ENCODE measurements at places on chromosomes 5 and 9.

GRCh38 chr5:156981481-156981880, 18.5 kb upstream of the TIMD4 start:
- DNase-seq: no peak

DNA sequence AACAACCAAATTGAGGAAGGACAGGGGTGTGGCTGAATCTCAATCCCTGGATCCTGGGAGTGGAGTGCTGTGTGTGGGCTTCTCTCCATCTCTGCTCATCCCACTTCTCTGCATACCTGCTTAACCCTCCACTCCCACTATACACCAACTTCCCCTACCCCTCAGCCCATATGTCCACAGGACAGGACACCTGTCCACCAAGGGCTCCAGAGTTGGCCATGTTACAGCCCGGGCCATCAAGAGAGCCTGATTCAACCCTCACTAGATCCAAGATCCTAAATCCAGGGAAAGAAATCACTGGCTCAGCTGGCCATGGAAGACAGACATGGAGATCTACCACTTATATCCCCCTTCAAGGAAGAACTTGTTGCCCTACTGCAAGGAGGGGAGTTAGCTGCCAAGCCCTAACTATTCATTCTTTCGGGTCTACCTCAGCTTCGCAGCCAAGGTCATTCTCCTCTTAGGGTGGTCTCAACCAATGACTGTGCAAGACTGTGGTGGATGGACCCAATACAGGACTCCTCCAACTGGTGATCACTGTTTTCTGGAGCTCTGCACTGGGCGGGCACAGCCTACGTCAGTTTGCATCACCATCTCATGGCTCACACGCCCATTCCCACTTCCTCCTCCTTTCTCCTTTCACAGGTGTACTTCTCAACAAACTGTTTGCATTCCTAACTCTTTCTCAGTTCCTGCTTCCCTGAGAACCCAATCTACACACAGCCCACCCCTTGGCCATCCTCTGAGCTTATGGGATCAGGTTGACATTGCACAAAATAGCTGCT, 53.7 kb upstream of the ZBTB43 start:
- DNase-seq: no peak

- no peak for DNase-seq
These were observed 13.3 kb upstream of the NKD2 start for GRCh38 chr5:995318-995717.

GRCh38 chr5:159581502-159582249, 251.4 kb upstream of the IL12B start:
- DNase-seq: no peak

DNA sequence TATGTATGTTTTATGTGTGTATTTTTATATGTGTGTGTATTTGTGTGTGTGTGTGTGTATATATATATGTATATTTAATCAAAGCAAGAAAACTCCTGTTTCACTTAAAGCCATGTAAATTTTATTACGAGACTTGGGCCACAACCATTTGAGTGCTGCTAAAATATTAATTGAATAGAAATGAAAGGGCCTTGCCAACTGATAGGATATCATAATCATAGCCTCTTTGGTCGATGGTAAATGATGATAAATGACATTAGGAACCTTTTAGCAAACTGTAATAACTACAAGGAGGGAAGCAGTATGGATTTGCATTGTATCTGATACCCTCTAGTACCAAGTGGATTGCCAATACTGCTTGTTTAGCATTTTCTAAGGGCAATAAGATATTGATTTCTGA, 7.9 kb downstream of the TLE4 start:
- no peak for DNase-seq

GRCh38 chr5:91183743-91184142, 199.4 kb downstream of the ARRDC3 start:
- DNase-seq: no peak

- DNase-seq: peak; percentile 36
These were observed 169.4 kb downstream of the APBA1 start for GRCh38 chr9:69502671-69503301.

DNA sequence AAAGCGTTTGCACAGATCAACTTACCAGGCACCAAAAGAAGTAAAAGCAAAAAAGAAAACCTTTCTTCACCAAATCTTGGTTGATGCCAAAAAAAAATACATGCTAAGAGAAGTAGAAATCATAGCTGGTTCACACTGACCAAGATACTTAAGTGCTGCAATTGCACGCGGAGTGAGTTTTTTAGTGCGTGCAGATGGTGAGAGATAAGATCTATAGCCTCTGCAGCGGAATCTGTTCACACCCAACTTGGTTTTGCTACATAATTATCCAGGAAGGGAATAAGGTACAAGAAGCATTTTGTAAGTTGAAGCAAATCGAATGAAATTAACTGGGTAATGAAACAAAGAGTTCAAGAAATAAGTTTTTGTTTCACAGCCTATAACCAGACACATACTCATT, 36.4 kb upstream of the CCDC152 start:
- peak; percentile 32 for DNase-seq

DNA sequence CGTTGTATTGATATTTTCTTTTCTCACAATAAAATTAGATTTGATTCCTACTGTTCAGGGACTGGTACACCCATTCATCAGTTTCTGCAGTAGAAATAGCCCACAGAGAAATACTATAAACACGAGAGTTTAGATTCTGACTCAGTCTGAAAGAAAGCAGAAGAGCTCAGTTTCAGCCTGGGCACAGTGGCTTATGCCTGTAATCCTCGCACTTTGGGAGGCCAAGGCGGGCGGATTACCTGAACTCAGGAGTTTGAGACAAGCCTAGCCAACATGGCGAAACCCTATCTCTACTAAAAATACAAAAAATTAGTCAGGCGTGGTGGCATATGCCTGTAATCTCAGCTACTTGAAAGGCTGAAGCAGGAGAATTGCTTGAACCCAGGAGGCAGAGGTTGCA, 8.6 kb downstream of the ITK start:
- DNase-seq: peak; percentile 84

DNA sequence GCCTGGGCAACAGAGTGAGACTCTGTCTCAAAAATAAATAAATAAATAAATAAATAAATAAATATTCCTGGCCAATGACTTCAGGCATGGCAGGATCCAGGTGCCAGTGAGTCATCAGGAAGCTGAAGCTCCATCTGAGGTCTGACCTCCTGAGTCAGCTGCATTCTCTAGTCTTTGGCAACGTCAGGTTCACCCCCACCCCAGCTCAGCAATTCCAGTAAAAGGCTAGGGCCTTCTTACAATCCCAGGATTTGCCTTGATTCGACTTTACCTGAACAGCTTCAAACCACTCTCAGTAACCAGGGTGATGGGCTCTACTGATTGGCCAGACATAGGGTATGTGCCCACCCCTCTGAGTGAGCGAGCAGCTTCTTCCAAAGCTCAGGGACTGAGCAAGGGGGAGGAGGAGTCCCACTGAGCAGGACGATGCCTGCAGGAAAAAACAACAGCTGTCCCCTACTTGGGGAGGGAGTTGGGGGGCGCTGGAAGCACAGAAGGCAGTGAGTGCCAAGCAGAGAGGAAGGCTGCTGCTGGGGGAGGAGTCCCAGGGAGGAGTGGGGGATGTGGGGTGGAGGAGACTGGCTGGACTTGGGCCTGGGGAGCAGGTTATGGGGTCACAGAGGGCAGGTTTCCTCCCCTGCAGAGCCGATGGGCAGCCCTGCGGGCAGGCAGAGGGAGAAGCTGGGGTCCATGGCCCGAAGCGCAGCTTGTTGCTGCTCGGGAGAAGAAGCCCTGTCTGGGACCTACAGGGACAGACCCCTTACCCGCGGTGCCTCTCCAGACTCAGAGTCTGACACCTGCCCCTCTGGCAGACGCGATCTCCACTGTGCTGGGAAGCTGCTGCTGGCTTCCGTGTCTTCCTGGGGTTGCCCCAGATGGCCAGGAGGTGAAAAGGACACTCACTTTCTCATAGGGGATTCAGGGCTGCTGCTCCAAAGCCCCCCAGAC, 25.9 kb upstream of the UNC5A start:
- DNase-seq: no peak

GRCh38 chr5:135631391-135631790, 52.6 kb upstream of the CXCL14 start:
- no peak for DNase-seq

DNA sequence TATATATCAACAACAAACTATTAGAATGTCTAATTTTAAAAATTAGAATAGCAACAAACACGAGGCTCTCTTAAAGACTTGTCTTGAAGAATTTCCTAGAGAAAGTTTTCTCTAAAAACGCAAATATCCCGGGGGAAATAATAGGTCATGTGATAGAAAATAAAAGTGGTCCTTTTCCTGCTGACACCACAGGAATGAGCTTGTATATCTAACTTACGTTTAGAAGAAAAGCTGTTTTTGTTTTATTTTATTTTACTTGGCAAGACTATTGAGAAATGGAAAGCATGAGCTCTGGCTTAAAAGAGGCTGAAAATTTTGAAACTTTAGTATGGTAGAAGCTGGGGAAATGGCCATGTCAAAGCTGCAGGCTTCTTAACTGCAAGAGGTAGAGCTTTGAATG, 465.0 kb downstream of the AGTPBP1 start:
- no peak for DNase-seq
